Activated naive CD4-positive, alpha-beta T cell treated with anti-CD3 and anti-CD28 coated beads, Interleukin-2, amount 50 U/mL, for 16 hours (primary cell): ENCODE measurements at places on chromosomes 16 and 17.

- peak; percentile 58 for DNase-seq
Measured at GRCh38 chr17:8941520-8941919, 24.0 kb downstream of the PIK3R5 start.

DNA sequence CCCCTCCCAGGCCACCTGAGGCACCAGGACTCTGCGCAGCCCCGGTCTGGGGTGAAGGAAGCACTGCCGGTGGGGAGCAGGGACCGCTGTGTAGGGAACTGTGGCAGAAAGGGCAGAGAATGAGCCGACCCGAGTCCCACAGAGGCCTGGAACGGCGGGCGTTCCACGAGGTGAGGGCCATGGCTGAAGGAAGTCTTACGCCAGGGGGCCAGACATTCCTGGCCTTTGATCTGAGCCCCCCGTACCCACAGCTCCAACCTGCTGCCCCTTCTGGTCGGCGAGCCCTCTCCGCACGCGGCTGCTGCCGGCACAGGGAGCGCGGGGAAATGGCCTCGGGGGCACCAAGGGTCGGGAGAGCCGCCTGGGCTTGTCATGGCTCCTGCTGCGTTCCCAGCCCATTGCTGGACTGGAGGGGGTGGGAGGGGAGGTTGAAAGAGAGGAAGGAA lies 1.4 kb upstream of the WNT3 start:
- no peak for DNase-seq

- no peak for DNase-seq
Measured at GRCh38 chr17:77928519-77929179, 29.9 kb upstream of the TNRC6C start.

GRCh38 chr17:17641621-17642409 lies 39.4 kb upstream of the RAI1 start:
- peak; percentile 78 for DNase-seq

- no peak for DNase-seq
Measured at GRCh38 chr16:50864386-50864785, 122.5 kb downstream of the CYLD start.

- no peak for DNase-seq
Measured at GRCh38 chr17:79304884-79305283, 230.3 kb downstream of the ENGASE start.

GRCh38 chr16:50050802-50051201 lies 15.0 kb upstream of the HEATR3 start:
- DNase-seq = no peak

GRCh38 chr16:86862595-86863280 lies 284.4 kb downstream of the FOXL1 start:
- DNase-seq = no peak

DNA sequence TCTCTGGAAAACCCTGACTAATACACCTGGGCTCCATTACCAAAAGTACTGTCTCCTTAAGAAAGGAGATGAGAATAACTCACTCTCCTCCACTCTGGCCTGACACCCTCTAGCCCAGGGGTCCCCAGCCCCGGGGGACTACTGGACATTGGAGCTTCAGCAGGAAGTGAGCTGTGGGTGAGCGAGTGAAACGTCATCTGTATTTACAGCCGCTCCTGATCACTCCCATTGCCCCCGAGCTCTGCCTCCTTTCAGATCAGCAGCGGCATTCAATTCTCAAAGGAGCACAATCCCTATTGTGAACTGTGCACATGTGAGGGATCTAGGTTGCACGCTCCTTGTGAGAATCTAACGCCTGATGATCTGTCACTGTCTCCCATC lies 126.3 kb upstream of the TNRC6C start:
- DNase-seq = no peak

- DNase-seq = no peak
Measured at GRCh38 chr16:67468731-67469130, 12.2 kb downstream of the ATP6V0D1 start.

- DNase-seq = no peak
Measured at GRCh38 chr17:66043419-66043818, 148.5 kb downstream of the CEP112 start.

DNA sequence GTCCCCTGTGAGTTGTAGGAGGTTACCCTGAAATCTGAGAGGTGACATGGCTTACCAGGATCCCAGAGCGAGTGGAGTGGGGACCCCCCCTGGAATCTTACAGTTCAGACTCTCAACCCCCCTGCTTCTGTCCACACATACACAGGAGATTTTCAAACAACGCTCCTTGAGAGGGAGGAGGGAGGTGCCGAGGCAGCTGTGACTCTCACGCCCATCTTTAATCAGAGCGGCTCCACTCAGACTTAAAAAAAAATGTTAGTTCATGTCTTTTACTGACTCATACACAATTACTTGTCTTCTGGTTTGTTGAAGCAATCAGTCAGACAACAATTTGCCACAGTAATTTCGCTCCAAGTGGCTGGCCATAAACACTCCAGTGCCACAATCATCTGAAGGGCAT lies 15.4 kb upstream of the TMEM220 start:
- DNase-seq = no peak
